ENCODE measurements at places on chromosomes 4 and X.

DNA sequence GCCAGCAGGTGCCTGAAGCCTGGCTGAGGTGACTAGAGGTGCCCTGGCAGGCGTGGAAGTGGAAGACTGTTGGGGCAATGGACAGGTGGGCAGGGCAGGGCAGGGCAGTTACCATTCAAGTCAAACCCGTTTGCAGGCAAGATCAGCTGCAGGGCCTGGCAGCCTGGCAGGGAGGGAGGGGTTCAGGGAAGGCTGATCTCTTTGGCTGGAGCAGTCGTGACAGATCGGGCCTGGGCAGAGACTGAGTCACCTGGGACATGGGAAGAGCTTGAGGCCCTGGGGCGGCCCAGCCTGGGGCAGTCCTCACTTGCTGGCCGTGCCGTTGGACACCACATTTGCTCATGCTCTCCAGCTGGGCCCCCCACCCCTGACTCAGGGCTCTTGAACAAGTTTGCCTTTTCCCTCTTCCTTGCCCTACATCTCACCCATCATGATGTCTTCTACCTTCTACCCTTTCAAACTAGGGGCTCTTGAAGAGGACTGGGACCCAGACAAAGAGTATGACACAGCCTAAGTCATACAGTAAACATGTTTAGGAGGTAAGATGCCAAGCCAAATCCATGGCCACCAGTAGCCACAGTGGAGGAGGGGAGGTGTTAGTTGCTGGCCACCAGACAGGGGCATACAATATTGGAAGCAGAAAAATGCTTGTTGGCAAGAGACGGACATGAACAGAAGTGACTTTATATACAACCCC, 2.0 kb upstream of the ZNF185 start:
- no peak for DNase-seq

GRCh38 chr4:168019019-168019651, 73.2 kb upstream of the ANXA10 start:
- DNase-seq: no peak

- DNase-seq: no peak
Measured at GRCh38 chr4:41820473-41820872, 71.9 kb upstream of the PHOX2B start.

GRCh38 chrX:153827903-153828302, 2.4 kb downstream of the PDZD4 start:
- no peak for DNase-seq

DNA sequence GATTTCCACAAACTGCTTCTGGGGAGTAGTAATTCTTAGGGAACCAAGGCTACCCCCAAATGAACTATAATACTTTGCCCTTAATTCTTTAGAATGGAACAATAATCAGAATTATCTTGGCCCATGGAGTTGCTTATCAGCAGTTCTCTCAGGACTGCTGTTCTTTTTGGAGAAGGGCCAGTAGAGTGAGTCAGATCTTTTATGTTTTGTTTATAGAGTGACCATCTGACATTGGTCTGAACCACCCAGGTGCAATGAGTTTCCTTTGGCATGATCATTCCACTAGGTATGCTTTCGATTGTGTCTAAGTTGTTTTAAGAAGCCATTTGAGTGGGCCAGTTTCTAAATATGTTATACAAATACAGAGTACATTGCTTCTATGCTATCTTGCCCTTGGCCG, 31.8 kb downstream of the PRRG1 start:
- DNase-seq: no peak
